ENCODE measurements at places on chromosomes 5 and 9. TPM values are rescaled to one million over a fixed set of nuclear protein-coding genes. Genes with fewer than 3 reads are reported as not detected.

DNA sequence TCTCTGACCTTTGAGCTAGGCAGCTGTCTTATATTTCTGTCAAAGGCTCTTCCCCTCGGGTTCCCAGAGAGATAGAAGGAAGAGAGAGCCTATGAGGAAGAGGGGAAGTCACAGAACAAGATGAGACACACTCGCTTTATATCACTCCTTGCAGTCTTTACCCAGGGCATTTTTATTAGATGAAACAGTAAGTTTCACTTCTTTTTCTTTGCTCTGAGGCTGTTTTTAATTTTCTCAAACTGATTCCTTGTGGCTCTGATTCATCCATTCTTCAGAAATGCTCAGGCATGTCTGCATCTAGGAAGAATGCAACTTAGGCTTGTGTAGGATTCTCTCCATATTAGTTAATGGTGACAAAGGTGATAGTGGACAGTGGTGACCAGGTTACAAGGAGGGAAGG, 132.9 kb upstream of the CHD1 start:
- DNase-seq, result peak; percentile 27

DNA sequence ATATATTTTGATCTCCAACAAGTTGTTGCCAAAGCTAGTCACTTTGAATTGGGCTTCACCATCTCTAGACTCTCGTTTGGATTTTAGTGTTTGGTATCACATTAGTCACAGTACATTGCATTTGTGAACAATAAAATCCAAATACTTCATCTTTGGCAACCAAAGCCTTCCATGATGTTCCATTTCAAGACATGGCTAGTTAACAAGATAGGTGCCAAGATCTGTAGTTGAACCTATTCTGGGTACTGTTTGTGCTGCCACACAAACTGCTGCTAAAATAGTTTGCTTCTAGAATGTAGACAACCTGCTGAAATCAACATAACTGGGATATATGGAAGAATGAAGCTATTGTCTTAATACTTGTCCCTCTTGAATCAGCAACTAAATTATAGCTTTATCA, 207.5 kb downstream of the LRRC70 start:
- no peak for DNase-seq

PCDHB11 gene
- not detected for total RNA-seq

DNA sequence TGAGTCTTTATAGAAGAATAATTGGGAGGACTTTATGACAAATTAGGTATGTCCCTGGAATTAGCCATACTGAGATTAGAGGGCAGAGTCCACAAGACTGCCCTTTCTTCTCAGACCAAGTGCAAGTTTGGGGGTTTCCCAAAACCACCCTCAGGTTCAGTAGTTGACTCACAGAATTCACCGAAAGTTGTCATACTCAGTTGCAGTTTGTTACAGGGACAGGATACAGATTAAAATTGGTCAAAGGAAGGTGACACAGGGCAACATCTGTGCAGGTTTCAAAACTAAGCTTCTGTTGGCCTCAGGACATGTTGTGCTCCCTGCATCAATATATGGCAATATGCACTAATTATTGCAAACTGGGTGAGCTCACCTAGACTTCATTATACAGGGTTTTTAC, 3.8 kb downstream of the RANBP17 start:
- no peak for DNase-seq

GRCh38 chr5:134577796-134578577, 52.5 kb downstream of the JADE2 start:
- DNase-seq, result peak; percentile 77

- DNase-seq, result no peak
Measured at GRCh38 chr5:33721491-33722200, 170.1 kb downstream of the ADAMTS12 start.

GRCh38 chr9:88748566-88749261, 213.7 kb downstream of the NXNL2 start:
- no peak for DNase-seq

KCNN2 gene
- not detected for total RNA-seq

GRCh38 chr9:133657120-133657661, 21.0 kb downstream of the DBH start:
- DNase-seq, result no peak

- peak; percentile 64 for DNase-seq
Measured at GRCh38 chr5:75668977-75669689, 48.1 kb downstream of the POC5 start.

DNA sequence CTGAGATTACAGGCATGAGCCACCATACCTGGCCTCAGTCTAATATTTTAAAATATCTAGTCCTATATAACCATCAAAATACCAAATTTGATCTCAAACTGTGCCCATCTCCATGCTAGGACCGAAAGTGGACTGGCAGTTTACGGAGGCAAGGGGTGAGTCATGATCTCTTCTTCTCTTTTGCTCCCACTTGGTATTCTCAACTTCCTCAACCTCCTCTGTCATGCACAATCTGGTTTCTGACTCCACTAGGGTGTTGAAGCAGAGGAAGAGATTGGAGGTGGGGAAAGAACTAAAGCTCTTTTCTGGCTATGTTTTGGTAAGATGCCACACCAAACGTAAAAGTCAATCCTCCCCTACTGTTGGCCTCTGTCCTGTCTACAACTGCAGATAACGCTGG, 55.9 kb upstream of the CEMIP2 start:
- DNase-seq, result peak; percentile 8

DNA sequence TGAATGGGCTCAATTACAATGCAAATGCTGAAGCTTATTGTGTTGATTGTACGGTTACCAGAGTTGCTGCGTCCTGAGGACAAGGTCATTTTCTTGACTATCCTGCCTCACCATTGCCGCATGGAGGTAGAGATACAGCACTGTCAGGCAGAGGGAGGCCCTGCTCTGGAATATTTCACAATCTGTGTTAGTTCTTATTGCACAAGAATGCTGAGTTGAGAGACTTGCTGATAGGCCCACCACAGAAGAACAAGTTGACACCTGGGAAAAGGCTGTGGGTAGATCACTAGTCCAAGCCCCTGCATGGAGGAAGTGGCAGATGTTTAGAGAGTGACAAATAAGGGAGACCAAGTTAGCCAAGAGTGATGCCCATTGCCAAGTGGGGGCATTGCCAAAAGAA, 344.5 kb upstream of the ITGA1 start:
- no peak for DNase-seq

All from HT1080 (cell line).